ENCODE measurements at places on chromosomes 5 and 9.

DNA sequence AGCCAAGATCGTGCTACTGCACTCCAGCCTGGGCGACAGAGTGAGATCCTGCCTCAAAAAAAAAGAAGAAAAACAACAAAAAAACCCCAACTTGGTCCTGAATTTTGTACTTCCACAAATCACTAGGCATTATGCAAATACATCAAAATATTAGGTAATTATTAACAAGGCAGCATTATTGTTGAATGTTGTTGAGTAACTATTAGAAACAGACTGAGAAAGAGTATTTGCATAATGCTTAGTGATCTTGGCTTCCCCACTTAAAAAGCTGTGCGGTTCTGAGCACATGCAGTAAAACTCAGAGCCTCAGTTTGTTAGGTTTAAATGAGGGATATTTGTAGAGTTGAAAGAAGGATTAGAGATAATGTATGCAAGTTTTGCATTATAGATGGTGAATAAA is 64.2 kb downstream of the SCAMP1 start:
- no peak for DNase-seq

GRCh38 chr9:107739601-107740082 is 250.1 kb upstream of the KLF4 start:
- no peak for DNase-seq

DNA sequence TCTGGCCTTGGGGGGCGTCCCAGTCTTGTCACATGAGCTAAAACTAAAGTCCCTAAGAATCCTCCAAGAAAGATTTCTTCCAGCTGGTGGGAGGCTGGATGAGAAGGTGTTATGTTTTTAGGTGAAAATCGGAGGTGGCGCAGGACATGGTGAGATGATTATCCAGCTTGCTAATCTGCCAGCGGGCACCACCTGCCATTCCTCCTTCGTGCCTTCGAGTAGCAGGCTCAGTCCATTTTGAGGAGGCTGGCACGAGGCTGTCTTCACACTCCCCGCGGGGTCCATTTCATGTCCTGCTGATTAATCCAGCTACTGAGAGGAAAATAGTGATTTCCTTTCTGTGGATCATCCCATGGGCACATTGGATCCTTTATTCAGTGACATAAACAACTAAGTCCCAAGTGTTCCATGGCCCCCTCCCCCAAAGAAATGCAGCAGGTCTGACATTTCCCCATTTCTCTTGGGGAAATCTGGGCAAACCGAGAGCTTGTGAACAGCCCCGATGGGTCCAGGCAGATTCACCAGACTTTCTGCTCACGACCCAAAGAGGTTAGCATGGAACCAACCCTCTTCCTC is 38.2 kb upstream of the EXOC3 start:
- DNase-seq: peak; percentile 5

- peak; percentile 90 for DNase-seq
Measured at GRCh38 chr9:137025517-137025966, 2.5 kb downstream of the ABCA2 start.

DNA sequence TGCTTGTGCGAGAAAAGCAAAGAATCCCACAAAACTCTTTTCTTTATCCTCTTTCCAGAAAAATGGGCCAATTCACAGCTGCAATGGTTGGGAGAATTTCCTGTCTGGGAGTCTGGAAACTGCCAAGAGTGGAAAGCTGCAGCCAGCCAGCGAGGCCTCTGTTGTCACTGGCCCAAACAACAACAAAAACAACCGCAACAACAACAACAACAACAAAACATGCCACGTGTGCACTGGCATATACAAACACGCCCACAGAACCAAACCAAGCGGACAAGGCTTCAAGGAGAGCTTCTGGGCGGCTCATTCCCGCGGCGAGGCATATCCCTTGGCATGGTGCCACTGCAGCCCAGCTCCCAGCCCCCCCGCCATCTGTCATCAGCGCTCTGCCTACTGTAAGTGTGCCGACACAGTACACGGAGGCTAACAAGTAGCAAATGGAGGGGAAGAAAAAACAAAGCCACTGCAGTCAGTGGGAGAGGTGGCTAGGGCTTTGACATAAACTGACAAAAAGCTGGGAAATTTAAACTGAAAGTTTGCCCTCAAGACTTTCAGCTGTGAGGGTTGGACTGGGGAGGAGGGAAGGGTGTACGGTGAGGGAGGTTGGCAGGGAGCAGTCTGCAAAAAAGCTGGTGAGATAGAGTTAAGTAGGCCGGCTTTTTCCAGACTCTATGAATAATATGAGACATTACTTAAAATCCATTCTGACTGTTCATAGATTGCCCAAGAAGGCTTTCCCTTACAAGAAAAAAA is 165.0 kb upstream of the ZNF462 start:
- DNase-seq: peak; percentile 58

- DNase-seq: no peak
Measured at GRCh38 chr5:38650540-38650939, 94.1 kb upstream of the LIFR start.

DNA sequence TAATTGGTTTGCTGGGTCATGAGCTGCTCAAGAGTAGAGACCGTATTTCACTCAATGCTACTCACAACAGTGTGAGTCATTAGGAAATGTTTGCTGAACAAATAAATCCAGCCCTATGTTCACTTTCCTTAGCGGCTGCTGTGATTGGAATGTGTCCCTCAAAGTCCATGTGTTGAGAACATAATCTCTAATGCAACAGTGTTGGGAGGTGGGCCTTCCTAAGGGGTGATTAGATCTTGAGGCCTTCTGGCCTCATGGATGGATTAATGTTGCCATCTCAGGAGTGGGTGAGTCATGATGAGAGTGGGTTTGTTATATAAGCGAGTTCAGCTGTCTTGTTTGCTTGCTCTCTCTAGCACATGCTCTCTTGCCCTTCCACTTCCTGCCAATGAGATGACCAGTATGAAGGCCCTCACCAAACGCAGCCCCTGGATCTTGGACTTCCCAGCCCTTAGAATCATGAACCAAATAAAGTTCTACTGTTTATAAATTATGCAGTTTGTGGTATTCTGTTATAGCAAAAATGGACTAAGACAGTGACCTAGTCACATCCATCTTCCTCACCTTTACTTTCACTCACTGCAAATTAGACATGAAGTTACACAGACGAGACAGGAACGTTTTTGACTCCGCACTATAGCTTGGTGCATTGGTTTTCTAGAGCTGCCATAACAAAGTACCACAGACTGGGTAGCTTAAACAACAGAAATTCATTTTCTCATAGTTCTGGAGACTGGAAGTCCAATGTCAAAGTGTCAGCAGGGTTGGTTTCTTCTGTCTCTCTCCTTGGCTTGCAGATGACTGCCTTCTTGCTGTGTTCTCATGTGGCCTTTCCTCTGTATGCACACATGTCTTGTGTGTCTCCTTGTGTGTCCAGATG is 50.9 kb upstream of the FAM169A start:
- peak; percentile 34 for DNase-seq

DNA sequence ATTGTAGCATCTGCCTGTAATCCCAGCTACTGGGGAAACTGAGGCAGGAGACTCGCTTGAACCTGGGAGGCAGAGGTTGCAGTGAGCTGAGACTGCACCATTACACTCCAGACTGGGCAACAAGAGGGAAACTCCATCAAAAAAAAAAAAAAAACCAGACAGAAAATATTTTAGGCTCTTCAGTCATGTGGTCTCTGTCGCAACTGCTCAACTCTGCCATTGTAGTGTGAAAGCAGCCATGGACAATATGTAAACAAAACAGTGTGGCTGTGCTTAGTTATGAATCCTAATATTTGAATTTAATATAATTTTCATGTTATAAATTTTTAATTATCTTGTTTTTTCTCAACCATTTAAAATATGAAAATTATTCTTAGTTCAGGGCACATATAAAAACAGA is 38.4 kb downstream of the ZFAND5 start:
- no peak for DNase-seq

- DNase-seq: no peak
Measured at GRCh38 chr5:107251151-107251550, 419.6 kb downstream of the EFNA5 start.

- peak; percentile 50 for DNase-seq
Measured at GRCh38 chr9:121650217-121651007, 1.0 kb upstream of the DAB2IP start.

DNA sequence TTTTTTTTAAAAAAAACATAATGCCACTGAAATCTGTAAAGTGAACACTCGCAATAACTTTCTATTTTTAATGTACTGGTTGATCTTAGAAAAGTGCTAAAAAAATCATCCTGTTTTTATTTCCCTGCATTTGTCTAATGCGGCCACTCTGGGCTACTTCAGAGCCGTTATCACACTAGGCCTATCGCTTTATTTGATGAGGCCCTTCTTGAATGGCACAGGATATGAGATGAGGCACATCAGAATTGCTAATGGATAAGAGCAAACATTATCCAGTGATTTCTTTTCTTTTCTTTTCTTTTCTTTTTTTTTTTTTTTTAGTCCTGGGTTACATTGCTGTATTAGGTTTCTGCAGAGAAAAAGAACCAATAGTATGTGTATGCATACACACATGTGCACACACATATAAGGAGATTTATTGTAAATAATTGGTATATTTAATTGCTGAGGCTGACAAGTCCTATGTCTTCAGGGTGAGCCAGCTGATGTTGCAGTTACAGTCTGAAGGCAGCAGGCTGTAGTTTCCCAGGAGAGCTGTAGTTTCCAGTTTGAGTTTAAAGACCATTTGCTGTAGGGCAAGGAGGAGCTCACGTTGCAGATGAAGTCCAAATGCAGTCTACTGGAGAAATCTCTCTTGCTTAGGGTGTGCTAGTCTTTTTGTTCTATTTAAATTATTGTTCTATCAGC is 391.7 kb downstream of the MED10 start:
- DNase-seq: no peak

- no peak for DNase-seq
Measured at GRCh38 chr5:62288118-62288517, 17.9 kb upstream of the KIF2A start.

DNA sequence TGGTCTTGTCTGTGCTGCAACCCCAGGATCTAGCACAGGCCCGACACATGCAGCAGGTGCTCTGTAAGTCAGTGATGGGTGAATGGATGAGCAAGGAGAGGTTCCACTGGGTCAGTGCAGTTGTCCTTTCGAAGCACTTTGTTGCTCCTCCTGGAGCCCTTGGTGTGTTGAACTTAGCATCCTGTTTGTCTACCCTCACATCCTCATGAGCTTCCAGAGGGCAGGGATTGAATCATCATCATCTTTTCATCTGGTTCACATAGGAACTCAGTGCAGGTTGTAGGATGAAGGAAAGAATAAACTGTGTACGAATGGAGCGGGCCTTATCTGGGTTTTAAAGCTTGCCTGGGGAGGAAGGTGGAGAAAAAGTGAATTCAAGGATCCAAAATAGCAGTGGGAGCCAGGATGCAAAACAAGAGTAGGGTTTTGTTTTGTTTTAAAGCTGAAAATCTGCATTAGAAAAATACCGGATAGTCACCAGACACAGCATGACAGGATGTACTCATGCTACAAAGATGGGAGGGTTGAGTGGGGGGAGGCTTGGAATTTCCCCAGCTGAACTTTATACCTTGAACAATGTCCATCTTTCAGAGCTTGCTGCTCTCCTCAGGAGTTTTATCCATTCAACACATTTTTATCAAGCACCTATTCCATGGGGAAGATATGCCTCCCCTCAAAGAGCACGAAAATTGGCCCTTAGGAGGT is 55.8 kb downstream of the PTTG1 start:
- DNase-seq: no peak

All from mucosa of gallbladder (tissue), 1 donor.